Activated gamma-delta T cell treated with Interleukin-2 at 50 U/mL for 16 hours (primary cell): ENCODE measurements at places on chromosomes 3 and 15.

DNA sequence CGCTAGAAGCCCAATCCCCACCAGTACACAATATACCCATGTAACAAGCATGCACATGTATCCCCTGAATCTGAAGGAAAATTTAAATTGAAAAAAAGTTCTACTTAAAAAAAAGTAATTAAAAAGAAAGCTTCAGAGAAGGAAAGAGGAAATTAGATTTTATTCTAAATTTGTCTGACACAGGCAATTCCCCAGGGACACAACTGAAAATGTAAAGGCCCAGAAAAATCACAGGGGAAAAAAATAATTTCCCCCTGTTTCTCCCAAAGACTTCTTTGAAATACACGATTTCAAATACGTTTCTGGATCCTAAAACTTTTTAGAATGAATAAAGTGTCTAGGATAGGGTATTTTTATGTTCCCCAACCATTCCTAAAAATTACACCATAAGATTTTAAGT, 42.9 kb downstream of the SEMA5B start:
- DNase-seq: no peak

- DNase-seq: no peak
Observed at GRCh38 chr15:96200357-96200967, 130.0 kb upstream of the NR2F2 start.

DNA sequence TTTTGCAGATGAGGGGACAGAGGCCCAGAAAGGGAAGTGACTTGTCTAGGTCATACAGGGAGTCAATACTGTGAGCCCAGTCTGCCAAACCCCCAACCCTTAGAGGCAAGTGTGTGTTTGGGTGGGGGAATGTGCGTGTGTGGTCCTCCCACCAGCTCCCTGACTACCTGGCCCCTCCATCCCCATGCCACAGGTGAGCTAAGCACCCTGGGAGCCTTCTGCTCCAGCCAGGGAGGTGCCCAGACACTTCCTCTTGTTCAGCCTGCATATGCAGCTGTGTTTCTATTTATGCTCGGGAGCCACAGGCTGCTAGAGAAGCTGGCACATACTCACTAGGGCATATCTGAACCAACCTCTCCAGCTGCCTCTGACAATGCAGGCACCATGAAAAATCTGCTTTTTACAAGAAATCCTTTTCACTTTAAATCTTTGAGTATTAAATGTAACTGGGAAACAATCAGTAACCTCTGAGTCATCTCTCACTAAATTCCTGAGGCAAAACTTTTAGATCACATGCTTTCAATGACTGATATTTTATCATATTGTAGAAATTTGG, 20.7 kb downstream of the TBC1D2B start:
- no peak for DNase-seq

GRCh38 chr3:132180337-132180791, 136.8 kb upstream of the ACP3 start:
- DNase-seq: no peak

DNA sequence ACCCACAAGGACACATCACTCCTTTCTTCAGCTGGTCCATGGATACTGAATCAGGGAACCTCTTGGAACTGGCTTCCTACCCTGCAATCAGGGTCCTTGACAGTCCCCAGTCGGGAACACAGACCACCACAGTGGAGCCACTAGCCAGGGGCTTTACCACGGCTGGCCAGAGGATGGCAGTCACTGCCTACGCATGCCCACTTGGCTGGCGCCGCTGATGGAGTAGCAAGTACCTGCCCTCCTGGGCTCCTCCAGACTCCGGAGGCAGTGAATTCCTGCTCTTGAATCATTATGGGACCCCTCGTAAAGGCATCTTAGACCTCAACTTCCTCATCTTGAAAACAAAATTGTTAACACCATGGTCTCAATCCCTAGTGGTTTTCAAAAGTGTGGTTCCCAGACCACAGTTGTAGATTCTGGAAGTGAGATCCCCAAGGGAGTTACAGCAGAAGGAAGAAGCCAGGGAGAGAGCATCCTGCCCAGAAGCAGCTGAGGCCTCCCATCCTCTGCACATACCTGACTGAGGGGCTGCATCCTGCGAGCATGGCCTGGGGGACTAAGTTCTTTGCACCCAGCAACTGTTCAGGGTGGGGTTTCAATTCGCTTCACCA, 9.1 kb upstream of the SKIC8 start:
- peak; percentile 24 for DNase-seq

GRCh38 chr15:65086680-65087111, 10.2 kb downstream of the KBTBD13 start:
- no peak for DNase-seq

GRCh38 chr3:130963878-130964277, 62.7 kb downstream of the ASTE1 start:
- no peak for DNase-seq

DNA sequence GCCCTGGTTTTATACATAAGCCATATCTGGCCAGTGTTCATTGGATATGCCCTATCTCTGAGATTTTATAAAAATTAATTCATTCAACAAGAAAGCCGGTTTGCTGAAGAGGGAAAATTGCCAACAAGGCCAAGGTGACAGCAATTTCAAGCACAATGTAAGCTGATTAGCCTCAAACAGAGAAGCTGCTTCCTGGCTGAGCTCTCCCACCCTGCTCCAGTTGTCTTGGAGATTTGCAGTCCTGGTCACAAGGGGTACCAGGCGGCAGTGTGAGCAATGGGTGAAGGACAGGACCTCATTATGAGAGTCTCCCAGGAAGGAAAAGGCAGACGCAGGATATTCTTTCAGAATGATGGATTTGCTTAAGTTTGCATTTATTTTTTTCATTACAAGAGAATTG, 5.4 kb upstream of the THSD4 start:
- no peak for DNase-seq

DNA sequence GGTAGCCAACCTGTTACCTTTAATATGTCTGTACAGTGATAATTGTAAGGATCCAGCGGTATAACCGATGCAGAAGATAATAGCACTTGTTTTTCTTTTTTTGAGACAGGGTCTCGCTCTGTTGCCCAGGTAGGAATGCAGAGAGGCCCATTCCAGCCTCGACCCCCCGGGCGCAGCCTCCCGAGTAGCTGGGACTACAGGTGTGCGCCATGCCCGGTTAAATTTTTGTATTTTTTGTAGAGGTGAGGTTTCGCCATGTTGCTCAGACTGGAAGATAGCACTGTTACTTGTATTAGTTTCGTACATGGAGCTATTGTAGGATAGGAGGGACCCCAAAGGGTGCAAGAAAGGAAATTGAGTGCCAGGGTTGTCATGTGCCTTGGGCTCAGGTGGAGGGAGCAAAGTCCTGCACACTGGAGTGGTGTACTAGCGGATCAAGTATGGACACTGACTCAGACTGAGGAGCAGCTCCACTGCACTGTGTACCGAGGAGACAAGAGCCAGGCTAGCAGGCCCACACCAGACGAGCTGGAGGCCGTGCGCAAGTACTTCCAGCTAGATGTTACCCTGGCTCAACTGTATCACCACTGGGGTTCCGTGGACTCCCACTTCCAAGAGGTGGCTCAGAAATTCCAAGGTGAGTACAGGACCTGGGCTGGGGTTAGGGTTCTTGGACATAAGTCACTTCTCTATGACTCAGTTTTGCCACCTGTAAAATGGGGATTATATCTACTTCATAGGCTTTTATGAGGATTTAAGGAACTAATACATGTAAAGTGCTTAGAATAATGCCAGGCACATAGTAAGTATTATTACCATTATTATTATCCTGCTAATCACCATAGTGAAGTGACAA, 1.0 kb downstream of the OGG1 start:
- DNase-seq: no peak

DNA sequence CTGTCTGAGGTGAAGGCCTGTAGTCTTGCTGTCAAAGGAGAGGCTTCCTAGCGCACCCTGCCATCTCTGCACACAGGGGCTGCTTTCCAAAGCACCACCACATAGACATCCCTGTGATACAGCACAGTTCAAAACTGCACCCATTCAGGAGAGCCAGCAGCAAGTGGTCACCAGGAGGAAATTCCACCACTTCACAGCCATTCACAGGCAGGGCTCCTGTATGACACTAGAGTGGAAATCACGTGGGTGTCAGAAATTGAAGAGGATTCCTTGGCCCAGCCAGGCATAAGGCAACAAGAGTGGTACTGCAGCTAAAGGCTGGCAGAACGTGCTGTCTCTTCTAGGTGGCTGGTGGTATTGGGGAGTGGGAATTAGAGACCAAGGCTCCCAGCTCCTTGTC, 102.8 kb downstream of the RFTN1 start:
- no peak for DNase-seq

GRCh38 chr15:26374806-26375205, 398.1 kb downstream of the GABRB3 start:
- no peak for DNase-seq

- DNase-seq: no peak
Observed at GRCh38 chr3:158127250-158128219, 17.6 kb downstream of the RSRC1 start.

GRCh38 chr3:104990758-104991157, 376.0 kb upstream of the ALCAM start:
- DNase-seq: no peak

GRCh38 chr15:97893967-97894366, 66.5 kb upstream of the ARRDC4 start:
- DNase-seq: no peak

DNA sequence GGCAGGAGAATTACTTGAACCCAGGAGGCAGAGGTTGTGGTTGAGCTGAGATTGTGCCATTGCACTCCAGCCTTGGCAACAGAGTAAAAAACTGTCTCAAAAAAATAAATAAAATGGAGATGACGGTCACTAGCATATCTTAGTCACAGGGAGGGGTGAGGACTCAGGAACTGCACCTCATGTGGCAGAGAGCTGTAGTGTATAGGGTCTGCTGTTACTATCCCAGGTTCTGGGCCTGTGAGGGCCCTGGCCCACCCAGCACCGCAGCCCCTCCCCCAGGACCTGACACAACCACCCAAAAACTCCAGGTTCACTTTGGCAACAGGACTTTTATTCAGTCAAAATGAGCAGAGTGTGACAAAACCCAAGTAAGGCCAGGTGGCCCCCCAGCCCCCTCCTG, 22.3 kb downstream of the RNU5B-1 start:
- DNase-seq: no peak

- no peak for DNase-seq
Observed at GRCh38 chr15:48076454-48076853, 44.3 kb upstream of the SLC24A5 start.

- no peak for DNase-seq
Observed at GRCh38 chr3:186570941-186571643, 572 bp downstream of the DNAJB11 start.

GRCh38 chr3:104269771-104270170, 1096.9 kb upstream of the ALCAM start:
- no peak for DNase-seq

- no peak for DNase-seq
Observed at GRCh38 chr3:65867463-65868210, 171.1 kb downstream of the MAGI1 start.

- DNase-seq: no peak
Observed at GRCh38 chr3:144244662-144245061, 273.0 kb downstream of the DIPK2A start.

DNA sequence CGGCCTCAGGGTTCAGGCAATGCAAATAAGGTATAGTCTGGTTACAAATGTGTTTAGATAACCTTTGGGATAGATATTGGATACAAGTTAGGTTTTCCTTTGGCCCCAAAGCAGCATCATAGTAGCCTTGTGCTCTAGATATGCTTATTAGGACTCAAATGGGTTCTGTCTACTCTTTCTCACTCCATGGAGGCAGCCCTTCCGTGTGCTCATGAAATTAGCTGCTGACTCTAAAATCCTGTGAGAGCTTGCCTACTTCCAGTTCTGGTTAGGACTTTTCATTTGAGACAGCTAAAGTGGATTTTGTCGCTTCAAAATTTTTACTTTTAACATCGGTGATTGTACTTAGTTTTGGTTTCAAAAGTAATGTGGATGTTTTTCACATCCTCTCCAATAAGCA, 1.6 kb downstream of the CDV3 start:
- no peak for DNase-seq

GRCh38 chr15:57921371-57921770, 144.1 kb downstream of the ALDH1A2 start:
- no peak for DNase-seq

- no peak for DNase-seq
Observed at GRCh38 chr15:93835344-93835743, 396.0 kb upstream of the MCTP2 start.

- DNase-seq: no peak
Observed at GRCh38 chr3:116476691-116477090, 31.4 kb upstream of the LSAMP start.

DNA sequence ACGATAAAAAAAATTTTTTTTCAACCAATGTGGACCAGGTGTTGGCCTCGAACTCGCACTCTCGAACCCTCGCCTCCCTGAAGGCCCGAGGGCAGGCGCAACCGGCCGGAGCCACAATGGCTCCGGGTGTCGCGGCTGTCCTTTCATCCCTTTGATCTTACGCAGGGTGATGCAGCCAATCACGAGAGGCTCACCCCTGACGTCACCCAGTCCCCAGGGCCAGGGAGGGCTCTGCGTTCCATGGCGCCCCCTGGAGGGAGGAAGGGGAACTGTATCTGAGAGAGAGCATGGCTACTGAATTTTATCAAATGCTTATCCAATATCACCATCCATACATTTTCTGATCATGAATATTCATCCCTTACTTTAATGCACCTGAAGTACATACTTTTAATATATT, 15.4 kb upstream of the GMNC start:
- no peak for DNase-seq

DNA sequence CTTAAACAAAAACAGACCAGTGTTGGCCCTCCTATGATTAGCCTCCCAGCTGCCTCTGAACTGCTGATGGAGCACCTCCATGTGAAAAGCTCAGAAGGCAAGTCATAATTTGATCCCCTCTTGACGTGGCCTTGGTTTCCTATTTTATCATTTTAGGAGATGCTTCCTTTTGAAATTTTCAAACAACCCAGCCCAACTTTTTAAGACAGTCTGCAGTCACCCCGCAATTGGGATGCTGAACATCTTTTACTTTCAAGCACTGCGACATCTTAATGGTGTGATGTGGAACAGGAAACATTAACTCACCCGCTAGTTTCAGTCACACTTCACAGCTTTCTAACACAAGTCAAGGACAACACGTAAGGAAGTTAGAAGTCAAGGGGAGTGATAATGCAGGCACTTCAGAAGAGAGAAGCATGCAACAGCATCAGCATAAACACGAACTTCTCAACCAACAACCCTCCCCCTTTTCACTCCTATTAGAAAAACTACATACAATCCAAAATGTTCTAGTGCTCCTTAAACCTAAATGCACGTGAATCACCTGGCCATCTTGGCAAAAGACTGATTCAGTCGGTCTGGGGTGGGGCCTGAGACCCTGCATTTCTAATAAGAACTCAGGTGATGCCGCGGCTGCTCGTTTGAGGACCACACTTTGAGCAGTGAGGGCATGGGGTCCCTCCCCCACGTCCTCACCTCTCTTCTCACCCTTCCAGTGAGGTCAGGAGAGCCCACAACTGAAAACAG, 161.5 kb downstream of the FOXP1 start:
- DNase-seq: peak; percentile 22

GRCh38 chr3:56823984-56824703, 22.4 kb upstream of the ARHGEF3 start:
- no peak for DNase-seq

DNA sequence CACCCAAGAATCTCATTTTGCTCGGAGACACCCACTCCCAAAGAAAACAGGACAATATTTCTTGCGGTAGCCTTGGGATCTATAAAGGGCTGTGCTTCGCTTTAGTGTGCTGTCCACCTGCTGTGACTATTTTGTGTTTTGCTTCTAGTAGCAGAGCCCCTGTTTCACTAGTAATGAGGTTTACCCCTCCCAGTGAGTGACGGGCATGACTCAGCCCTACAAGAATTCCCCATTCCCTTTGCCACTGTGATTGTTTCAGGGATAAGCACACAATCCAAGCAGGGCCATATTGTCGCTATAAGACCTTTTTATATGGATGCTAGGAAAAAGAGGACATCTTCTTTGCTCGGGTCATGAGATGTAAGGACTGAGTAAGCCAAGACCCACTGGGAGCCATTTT, 62.5 kb upstream of the FOXB1 start:
- no peak for DNase-seq
